ENCODE measurements at places on chromosomes 6 and 20.

- no peak for DNase-seq
Measured at GRCh38 chr6:163310973-163311383, 103.5 kb upstream of the QKI start.

- no peak for DNase-seq
Measured at GRCh38 chr6:28979679-28980078, 25.4 kb downstream of the ZNF311 start.

- DNase-seq: no peak
Measured at GRCh38 chr6:14660806-14661579, 543.4 kb downstream of the CD83 start.

GRCh38 chr20:38258545-38259215 lies 1.9 kb downstream of the KIAA1755 start:
- DNase-seq: no peak

GRCh38 chr6:170207586-170208181 lies 83.2 kb downstream of the DLL1 start:
- no peak for DNase-seq

DNA sequence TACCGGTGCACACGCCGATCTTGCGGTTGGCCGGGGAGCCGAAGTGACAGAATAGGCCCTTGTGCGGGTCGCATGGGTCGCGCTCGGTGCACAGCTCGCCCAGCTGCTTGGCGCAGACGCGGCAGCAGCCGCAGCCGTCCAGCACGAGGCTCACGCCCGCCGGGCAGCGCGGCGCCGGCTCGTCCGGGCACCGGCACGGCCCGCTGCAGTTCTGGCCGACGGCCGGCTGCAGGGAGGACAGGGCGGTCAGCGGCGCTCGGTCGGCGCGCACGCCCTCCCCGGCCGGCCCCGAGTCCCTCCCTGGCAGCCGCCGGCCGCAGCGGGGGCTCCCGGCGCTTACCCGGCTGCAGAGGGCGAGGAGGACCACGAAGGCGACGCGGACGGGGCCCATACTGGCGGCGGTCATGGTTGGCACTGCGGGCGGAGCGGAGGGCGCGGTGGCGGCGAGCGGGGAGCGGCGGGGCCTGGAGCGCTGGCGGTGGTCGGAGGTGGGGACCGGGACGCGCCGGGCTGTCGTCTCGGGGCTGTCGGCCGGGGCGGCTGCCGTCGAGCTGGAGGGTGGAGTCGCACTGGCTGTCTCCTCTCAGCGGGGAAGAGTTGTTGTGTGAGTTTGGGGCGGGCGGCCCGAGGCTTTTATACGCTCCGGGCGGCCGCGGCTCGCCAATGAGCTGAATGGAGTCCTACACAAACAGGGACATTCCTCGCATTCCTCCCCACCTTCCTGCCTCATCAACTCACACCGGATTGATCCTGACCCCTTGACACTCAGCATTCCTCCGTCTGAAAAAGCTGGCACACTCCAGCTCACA lies at the start of gene CCN2:
Gene CCN2 (minus strand): TSS at position 606 of the 809 bp plus-strand sequence. CDS start 200 bp downstream, at position 406.
- DNase-seq: peak; percentile 45

GRCh38 chr6:160051390-160051789 lies 70.2 kb upstream of the SLC22A1 start:
- no peak for DNase-seq

- DNase-seq: no peak
Measured at GRCh38 chr6:46130666-46131065, 877 bp downstream of the ENPP4 start.

GRCh38 chr20:36670665-36671357 lies 24.8 kb upstream of the SLA2 start:
- DNase-seq: no peak

GRCh38 chr6:30983439-30983838 lies at the start of gene MUC21:
TSS of gene MUC21 (plus strand) at chr6:30983718. CDS start at chr6:30983959, 241 bp downstream.
- DNase-seq: no peak

- DNase-seq: no peak
Measured at GRCh38 chr6:165799391-165800153, 136.5 kb upstream of the PDE10A start.

DNA sequence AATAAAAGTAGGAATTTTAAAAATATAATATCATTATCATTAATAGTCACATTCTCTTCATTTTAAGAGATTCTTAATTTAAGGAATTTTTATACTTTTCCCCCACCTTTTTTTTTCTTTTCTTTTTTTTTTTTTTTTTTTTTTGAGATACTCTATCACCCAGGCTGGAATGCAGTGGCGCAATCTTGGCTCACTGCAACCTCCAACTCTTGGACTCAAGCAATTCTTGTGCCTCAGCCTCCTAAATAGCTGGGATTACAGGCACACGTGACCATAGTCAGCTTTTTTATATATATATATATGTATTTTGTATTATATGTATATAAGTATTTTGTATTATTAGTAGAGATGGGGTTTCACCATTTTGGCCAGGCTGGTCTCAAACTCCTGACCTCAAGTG lies 457.7 kb downstream of the CDKAL1 start:
- DNase-seq: no peak

- peak; percentile 72 for DNase-seq
Measured at GRCh38 chr6:107489636-107490565, at the start of gene SOBP. TSS of gene SOBP (plus strand) at chr6:107490117. CDS start at chr6:107490617, 500 bp downstream.

DNA sequence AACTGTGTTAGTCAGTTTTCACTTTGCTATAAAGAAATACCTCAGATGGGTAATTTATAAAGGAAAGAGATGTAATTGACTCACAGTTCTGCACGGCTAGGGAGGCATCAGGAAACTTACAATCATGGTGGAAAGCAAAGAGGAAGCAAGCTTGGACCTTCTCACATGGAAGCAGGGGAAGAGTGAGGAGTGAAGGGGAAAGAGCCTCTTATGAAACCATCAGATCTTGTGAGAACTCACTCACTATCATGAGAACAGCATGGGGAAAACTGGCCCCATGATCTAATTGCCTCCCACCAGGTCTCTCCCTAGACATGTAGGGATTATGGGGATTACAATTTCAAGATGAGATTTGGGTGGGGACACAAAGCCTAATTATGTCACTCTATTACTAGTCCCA lies 41.3 kb upstream of the PLAGL1 start:
- no peak for DNase-seq

- peak; percentile 70 for DNase-seq
Measured at GRCh38 chr20:45798935-45799642, 7.3 kb downstream of the DNTTIP1 start.

GRCh38 chr20:36519944-36520343 lies 21.4 kb upstream of the MYL9 start:
- DNase-seq: no peak

GRCh38 chr6:47147836-47148344 lies 105.8 kb upstream of the ADGRF1 start:
- no peak for DNase-seq

DNA sequence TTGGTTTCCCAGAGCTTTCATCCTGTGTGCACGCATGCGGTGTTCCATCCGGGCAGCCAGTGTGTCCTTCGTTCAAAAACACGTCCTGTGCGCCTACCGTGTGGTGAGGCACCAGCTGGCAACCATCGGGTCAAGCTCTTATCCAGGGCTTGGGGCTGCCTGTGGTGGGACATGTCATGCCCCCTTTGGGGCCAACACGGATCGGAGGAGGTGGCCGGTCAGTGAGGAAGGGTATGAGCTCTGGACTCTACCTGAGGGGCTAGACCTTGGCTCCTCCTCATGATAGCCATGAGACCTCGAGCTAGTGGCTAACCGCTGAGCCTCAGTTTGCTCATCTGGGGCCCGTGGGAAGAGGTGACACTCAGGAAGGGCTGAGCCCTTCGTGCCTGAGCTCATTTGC lies 158.5 kb upstream of the PMEPA1 start:
- DNase-seq: no peak

GRCh38 chr6:130359736-130360135 lies 6.1 kb upstream of the TMEM200A start:
- no peak for DNase-seq

- no peak for DNase-seq
Measured at GRCh38 chr6:42748203-42748898, 2.4 kb upstream of the TBCC start.

- DNase-seq: no peak
Measured at GRCh38 chr6:163529605-163530004, 115.1 kb downstream of the QKI start.

- DNase-seq: peak; percentile 10
Measured at GRCh38 chr6:134609716-134610261, 291.9 kb upstream of the SGK1 start.

DNA sequence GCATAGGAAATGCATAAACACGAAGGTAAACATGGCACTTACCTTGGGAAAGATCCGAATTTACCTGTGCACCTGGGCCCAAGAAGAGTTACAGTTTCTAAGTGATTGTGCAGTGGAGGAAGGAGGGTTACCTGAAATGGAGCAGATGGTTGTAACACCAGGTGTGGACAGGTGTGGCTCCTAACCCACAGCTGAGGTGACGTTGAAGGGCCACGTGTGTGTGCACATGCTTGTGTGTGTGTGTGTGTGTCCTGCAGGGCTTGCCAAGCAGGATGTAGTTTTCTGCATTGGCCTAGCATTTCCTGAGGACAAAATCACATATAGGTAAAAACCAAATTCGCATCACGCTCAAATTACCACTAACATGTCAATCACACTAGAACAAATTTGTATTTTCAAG lies 240.8 kb downstream of the ANKRD60 start:
- no peak for DNase-seq

DNA sequence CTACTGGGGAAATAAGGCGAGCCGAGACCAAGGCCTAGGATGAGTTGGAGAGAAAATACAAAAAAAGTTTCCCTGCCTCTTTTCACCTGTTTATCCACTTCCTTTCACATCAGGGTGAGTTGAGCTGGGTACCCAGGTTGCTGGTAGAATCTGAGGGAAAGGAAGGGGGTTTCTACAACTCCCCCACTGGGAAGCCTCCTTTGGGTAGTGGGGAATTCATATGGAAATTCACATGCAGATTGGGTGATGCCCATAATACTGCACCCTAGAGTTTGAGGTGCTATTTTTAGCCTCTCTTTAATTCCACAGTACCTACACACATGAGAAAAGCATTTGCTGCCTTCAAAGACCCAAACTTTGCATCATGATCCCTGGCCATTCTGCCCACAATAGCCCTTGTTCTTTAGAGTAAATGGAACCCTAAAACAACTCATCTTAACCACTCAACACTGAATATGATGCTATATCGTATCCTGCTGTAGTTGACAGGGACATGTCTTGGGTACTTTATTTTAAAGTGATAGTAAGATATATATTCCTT lies 2.7 kb downstream of the OSTM1 start:
- no peak for DNase-seq

GRCh38 chr6:34457742-34458735 lies 7.8 kb upstream of the PACSIN1 start:
- no peak for DNase-seq

- DNase-seq: peak; percentile 20
Measured at GRCh38 chr6:107555449-107555848, 65.5 kb downstream of the SOBP start.

DNA sequence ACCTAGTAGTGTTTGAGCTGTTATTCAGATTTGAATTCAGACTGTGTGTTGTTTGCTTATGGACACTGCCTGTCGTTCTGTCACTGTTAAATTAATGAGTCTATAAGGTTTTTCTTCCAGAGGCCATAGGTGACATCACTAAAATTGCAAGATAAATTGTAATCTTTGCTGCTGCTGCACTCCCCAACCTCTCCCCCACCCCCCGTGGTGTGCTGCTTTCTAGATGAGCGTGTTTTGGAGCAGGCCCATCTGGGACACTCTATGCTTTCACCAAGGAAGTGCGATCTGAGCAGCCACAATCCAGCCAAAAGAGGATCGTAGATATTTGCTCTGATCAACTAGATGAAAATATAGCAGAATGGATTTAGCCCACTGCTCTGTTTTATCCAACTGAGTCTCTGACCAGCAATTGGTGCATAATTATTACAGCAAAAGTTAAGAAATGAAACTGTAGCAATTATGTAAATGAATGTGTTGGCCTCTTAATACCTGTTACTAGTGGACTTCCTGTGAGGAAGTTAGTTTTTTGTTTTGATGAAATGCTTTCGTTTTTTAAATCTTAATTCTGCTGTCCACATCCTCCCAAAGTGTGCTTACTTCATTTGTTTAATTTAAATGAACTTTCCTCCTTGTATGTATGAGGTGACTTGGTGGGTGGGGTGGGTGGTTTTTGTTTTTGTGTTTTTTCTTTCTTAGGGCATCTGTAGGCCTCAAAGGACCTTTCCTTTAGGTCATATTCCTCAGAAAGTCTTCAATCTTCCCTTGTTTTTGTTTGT lies 58.1 kb downstream of the RPRD1B start:
- no peak for DNase-seq

DNA sequence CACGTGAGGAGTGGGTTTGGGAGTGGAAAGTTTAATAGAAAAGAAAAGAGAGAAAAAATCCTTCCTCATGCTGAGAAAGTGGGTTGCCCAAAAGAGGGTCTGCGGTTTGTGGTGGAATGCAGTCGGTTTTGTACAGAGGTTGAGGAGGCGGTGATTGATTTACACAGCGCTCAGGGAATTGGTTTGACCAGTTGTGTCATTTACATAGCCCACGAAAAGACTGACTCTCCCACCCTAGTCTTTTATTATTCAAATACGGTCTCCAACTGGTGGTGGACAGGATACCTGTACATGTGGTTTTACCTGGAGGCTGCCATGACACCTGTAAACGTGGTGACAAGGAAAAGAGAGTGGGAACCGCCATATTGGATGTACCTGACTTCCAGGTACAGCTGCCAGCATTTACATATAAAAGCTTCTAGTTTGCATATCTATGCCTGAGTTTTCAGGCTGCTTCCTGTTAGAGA lies 42.1 kb downstream of the HLA-DPB1 start:
- DNase-seq: no peak

DNA sequence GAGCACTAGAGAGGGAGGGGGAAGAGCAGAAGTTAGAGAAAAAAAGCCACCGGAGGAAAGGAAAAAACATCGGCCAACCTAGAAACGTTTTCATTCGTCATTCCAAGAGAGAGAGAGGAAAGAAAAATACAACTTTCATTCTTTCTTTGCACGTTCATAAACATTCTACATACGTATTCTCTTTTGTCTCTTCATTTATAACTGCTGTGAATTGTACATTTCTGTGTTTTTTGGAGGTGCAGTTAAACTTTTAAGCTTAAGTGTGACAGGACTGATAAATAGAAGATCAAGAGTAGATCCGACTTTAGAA lies 2.0 kb downstream of the ID4 start:
- DNase-seq: no peak

DNA sequence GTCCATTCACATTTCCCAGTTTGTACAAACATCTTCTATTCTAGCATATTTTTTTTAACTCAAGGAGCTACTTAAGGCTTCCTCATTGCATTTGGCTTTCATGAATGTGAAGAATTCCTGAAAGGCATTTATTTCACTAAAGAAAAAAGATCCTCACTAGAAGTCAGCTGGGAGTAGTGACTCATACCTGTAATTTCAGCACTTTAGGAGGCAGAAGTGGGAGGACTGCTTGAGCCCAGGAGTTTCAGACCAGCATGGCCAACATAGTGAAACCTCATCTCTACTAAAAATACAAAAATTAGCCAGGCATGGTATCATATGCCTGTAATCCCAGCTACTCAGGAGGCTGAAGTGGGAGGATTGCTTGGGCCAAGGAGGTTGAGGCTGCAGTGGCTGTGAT lies 30.9 kb upstream of the XRN2 start:
- no peak for DNase-seq

Measured in NCI-H1105 (cell line).